ENCODE measurements at places on chromosomes 16 and 17. TPM values are rescaled to one million over a fixed set of nuclear protein-coding genes. Genes with fewer than 3 reads are reported as not detected.

Gene SULT1A4
- 33.0 TPM for total RNA-seq

Gene ZG16B
- 1.3 TPM for total RNA-seq

Gene GRIN2A
- 0.02 TPM for total RNA-seq

Gene TIMP2
- total RNA-seq: 242 TPM

Gene TSEN54
- 30.7 TPM for total RNA-seq

Gene KIF2B
- not detected for total RNA-seq

Gene TNS4
- total RNA-seq: 213 TPM

Gene ENPP7
- total RNA-seq: not detected

Gene KRTAP1-1
- total RNA-seq: not detected

Gene DHRS7C
- not detected for total RNA-seq

Gene TMEM235
- not detected for total RNA-seq

Gene HIC1
- total RNA-seq: 1.3 TPM

Gene KRTAP9-4
- total RNA-seq: not detected

Gene PRPSAP1
- total RNA-seq: 59.4 TPM

Gene NUDT21
- total RNA-seq: 126 TPM

Gene ST3GAL2
- 20.4 TPM for total RNA-seq

Gene DOC2A
- 1.7 TPM for total RNA-seq

Gene PKMYT1
- 89.7 TPM for total RNA-seq

Gene RTN4RL1
- total RNA-seq: 11.2 TPM

Gene ASPA
- not detected for total RNA-seq

All from A549 treated with GW870086 at 1 μM for 4 hours (cell line).